Fibroblast of gingiva (primary cell): ENCODE measurements at places on chromosomes 7 and 10.

GRCh38 chr10:8049865-8050555, 4.5 kb upstream of the GATA3 start:
- no peak for DNase-seq

- peak; percentile 15 for DNase-seq
Observed at GRCh38 chr10:103584216-103585010, 90.9 kb downstream of the NEURL1 start.

- DNase-seq: no peak
Observed at GRCh38 chr7:117349570-117349969, 26.7 kb upstream of the WNT2 start.

DNA sequence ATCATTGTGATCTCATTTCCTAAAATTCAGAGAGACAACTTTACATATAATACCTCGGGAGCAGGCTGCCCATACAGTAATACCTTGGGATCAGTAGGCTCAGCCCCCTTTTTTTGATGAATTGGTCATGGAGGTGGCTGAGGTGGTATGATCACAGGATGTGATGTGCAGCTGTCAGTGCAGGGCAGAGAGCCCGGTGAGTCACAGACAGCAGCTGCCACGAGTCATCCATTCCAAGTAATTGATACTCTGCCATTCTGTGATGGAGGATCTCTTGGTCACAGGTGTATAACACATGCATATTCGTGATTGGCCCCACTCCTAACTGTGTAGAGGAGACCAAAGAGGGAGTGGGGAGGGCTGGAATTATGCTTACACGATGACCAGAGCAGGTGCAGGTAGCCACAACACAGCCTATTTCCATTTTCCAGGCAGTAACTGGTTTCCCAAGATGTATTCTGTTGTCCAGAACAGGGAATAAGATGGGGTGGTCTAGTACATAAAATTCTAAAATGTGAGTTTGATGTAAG, 14.1 kb downstream of the NRCAM start:
- no peak for DNase-seq

GRCh38 chr7:150945853-150946420, 32.2 kb downstream of the KCNH2 start:
- no peak for DNase-seq

DNA sequence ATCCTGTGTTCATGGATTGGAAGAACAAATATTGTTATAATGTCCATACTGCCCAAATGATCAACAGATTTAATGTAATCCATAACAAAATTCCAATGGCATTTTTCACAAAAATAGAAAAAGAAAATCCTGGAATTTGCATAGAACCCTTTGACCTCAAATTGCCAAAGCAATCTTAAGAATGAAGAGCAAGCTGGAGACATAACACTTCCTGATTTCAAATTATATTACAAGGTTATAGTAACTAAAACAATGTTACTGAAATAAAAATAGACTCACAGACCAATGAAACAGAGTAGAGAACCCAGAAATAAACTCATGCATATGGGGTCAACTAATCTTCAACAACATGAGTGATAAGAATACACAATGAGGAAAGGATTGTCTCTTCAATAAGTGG, 302.5 kb downstream of the PHTF2 start:
- no peak for DNase-seq
